Left renal pelvis (tissue), 4 donors: ENCODE measurements at places on chromosomes 2 and 18. TPM values are rescaled to one million over a fixed set of nuclear protein-coding genes. Genes with fewer than 3 reads are reported as not detected.

DNA sequence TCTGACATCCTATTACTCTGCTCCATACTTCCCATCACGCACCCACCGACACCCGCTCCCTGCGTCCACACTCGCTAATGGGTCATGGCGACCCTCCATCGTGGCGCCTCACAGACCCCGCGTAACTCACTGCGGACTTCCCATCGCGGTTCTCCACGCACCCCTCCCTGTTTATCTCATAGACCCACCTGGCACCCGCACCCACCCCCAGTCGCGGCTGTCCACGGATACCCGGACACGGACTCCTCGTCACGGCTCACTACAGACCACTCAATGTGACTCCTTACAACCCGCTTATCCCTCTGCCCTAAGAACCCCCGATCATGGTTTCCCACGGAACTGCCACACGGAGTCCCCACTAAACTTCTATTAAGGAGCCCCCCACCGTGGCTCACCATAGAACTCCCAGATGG, 458 bp downstream of the CXXC1 start:
- no peak for DNase-seq

- no peak for DNase-seq
Measured at GRCh38 chr2:236600892-236601291, 31.3 kb downstream of the ACKR3 start.

The CYS1 gene
- polyA plus RNA-seq: 100 TPM

GRCh38 chr2:63347361-63347760, 240.9 kb downstream of the WDPCP start:
- no peak for DNase-seq

- no peak for DNase-seq
Measured at GRCh38 chr2:11535899-11536344, 2.1 kb downstream of the GREB1 start.
